ENCODE measurements at places on chromosomes 1 and 21.

DNA sequence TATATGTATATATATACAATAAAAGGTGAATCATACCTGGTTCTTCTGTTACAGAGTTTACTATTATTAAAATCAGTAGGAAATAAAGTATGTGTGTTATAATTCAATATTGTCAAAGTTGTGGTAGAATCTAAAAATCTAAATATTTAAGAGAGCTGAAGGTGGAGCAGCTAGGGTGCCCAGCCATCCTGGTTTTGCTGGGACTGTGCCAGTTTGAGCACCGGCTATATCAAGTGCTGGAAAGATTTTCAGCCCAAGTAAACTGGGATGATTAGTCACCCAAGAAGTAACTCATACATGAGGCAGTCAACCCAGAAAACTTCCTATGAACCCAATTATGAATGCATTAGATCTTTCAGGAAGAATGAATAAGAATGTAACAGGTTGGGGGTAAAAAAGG lies 16.9 kb upstream of the KRTAP19-5 start:
- no peak for DNase-seq

DNA sequence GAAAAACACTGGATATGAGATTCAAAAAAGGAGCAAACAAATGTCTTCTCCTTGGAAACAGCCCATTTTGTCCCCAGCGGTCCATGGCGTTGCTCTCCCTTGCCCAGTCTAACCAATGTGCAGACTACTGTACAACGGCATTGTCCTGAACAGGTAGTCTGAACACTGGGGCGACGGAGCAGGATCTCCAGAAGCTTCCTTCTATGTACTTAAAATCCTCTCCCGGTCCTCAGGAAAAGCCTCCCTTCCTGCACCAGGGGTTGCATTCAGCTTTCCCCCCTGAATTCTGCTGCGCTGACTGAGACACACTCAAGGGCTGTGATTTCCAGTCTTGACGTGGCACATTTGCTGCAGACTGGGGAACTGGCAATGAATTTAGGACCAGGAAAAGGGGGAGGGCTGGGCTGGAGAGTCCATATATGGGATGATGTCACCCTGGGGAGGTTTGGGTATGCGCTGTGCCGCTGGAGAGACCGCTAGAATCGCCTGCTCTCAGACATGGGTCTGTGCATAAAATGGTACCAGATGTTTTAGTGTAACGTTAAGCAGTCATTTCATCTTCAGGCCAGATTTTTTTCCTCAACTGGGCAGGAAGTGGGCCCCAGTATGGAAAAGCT lies 275.9 kb upstream of the C1orf105 start:
- DNase-seq, result no peak

DNA sequence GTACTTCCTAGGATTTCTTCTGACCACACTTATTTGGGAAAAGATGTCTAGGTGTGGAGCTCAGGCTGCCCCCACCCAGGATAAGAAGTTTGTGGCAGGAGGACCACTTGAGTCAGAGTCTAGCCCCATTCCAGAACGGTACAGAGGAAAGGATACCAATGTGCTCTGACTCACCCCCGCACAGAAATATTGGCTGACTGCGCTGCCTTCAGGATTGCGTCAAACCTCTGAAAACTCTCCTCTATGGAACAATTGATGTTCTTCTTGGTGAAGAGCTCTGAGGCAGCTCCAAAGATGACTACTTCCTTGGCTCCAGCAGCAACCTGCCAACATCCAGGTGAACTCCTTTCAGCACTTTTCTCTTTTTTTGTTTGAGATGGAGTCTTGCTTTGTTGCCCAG lies 11.2 kb downstream of the HMGCL start:
- no peak for DNase-seq

DNA sequence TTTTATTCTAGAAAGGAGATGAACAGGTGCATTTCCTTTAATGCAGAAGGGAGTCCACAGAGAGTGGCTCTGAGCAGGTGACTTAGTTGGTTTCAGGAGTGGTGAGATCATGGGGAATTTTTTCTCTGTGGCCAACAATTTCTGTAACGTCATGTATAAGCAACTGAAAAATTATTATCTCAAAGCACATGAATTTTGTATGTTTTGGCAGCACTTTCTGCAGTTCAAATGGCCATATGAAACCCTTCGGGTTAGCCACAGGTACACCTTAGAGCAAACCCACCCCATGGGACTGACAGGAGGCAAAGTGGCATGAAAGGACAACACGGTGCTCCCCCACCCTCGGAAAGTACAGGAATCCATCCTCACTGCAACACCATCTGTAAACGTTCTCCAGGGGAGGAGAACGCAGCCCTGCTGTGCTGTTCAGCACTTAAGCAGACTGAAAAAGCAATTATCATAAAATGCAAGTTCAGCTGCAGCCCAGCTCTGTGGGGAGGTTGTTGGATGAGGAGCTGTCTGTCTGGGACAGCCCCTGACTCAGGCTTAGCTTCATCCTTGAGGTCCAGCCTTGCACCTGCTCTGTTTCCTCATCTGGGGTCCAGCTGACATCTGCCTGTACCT lies 55.8 kb upstream of the CLDN14 start:
- no peak for DNase-seq

GRCh38 chr1:30718636-30719405 lies 4.6 kb downstream of the MATN1 start:
- DNase-seq, result peak; percentile 99

- no peak for DNase-seq
Measured at GRCh38 chr1:236381565-236382158, 12.4 kb upstream of the EDARADD start.

DNA sequence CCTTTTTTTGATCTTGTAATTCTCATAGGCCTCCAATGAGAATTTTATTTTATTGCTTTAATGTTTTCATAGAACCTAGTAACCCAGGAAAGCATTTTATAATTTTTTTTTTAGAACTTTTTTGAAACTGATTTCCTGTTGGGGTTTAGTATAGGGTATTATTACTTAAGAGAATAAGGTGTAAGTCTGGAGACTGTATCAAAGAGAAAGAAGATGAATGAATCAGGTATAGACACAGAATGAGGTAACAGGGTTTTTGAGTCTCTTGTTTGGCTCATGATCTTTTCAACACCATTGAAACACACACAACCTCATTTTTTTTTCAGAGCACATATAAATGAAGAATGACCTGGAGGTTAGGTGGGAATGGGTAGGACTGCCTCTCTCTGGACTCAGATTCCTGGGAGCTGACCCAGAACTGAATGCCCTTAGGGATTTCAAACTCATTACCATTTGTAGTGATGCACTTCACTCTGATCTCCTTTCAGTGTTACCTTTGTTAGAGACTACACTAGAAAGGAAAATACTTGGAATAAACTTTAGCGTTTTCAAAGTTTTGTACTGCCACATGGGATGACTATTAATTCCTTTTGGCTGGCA lies 51.0 kb downstream of the EPB41 start:
- no peak for DNase-seq

GRCh38 chr1:205923651-205924459 lies 19.4 kb downstream of the SLC26A9 start:
- DNase-seq, result no peak

DNA sequence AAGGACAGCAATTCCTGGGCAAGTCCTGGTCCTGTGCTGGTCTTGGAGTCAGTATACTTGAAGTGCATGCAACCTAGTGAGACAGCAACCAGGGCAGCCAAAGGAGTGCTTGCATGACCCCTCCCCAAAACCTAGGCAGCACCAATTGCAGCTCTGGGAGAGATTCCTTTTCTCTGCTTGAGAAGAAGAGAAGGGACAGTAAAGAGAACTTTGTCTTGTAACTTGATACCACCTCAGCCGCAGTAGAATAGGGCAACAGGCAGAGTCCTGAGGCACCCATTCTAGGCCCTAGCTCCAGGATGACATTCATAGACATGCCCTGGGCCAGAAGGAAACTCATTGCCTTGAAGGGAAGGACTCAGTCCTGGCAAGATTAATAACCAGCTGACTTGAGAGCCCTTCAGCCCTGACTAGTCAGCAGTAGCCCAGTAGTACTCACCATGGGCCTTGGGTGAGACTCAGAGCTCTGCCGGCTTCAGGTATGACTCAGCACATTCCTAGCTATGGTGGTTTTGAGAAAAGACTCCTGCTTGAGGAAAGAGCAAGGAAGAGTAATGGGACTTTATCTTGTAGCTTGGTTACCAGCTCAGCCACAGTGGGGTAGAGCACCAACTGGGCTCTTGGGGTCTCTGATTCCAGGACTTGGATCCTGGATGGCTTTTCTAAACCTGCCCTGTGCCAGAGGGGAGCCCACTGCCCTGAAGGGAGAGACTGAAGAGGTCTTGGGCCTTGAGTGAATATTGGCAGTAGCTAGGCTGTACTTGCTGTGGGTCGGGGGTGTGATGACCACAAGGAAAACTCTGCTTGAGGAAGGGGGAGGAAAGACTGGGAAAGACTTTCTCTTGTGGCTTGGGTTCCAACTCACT lies 51.7 kb upstream of the ACADM start:
- no peak for DNase-seq

GRCh38 chr1:48784301-48784700 lies 7.6 kb upstream of the BEND5 start:
- peak; percentile 95 for DNase-seq

DNA sequence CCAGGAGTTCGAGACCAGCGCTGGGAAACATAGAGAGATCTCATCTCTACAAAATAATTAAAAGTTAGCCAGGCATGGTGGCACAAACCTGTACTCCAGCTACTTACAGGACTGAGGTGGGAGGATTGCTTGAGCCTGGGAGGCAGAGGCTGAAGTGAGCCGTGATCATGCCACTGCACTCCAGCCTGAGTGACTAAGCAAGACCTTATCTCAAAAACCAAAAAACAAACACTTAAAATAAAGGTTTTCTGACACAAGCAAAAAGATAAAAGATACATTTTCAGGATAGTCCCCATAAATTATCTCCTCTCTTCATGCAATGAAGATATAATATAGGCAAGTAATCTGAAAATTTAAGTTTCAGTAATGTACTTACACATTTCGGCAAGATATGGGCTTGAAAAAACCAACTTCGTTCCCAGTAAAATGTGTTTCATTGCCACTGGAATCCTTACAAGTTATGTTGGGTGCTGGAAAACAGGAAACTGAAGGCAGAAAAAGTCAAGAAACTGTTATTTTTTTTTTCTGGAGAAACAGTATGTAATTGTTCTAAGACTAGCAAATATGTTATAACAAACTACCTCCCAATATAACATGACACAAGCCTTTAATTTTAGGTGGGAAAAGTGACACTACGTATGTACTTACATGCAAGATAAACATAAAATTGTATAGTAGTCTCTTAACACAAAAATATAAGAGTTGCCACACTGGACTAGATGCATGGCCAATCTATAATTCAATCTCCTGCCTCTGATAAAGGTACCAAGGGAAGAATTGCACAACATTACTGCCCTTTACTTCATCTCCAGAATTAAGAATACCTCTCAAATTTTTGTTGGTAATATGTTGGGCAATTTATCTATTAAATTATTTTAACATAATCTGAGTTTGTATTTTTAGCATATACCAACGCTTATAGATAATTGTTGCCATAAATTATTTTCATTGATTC lies 15.7 kb downstream of the TM2D1 start:
- DNase-seq, result no peak

Data from DMS79 treated with DMSO at 0.1 percent for 48 hours (cell line).